EL (cell line): ENCODE measurements at places on chromosomes 1 and 21.
A peak's percentile ranks its signal among the peaks of the same experiment; 100 is the strongest.

DNA sequence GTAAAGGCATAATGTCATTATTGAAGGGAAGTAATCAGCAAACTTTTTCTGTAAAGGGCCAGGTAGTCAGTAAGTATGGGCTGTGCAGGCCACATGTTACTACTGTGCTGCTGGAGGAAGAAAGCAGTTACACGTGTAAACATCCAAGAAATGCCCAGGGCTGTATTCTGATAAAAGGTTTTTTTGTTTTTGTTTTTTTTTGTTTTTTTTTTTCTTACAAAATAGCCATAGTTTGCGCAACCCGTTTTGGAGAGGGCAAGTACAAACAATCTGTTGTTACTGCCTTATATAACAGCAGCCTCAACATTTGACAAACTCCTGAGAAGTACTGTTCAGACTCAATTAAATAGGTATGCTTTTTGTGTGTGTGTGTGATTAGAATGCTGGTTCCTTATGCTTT lies 26.7 kb upstream of the MTMR11 start:
- no peak for DNase-seq

- DNase-seq, result no peak
These were observed 170.3 kb downstream of the GREM2 start for GRCh38 chr1:240441669-240442068.

- DNase-seq, result no peak
These were observed 104.6 kb downstream of the NEGR1 start for GRCh38 chr1:72177711-72178110.

- no peak for DNase-seq
These were observed 27.3 kb downstream of the LY9 start for GRCh38 chr1:160823296-160823695.

DNA sequence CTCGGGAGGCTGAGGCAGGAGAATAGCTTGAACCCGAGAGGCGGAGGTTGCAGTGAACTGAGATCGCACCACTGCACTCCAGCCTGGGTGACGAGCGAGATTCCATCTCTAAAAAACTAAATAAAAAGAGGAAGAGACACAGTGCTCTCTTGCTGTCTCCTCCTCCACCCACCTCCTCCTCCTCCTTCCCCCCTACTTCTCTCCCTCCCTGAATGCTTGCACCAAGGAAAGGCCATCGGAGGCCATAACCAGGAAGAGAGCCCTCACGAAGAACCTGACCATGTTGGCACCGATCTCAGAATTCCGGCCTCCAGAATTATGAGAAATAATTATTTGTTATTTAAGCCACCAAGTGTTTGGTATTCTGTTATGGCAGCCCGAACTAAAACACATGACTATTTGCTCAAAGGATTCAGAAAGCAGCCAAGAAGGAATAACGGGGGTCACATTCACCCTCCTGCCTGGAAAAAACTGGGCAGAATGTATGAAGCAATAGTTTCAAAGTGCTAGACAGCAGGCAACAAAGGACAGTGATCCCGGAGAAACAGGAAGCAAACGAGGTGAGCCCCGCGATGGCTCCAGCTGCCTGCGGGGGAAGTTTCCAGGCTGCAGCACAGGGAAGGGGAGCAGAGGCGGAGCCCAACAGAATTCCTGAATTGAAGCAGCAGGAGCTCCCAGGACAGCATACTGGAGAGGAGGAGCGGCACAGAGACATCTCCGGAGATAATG lies 35.8 kb downstream of the LDLRAD1 start:
- DNase-seq, result peak; percentile 70

- no peak for DNase-seq
These were observed 4.6 kb upstream of the RNF186 start for GRCh38 chr1:19819701-19820100.

GRCh38 chr21:14531757-14532316 lies 14.3 kb downstream of the SAMSN1 start:
- DNase-seq, result no peak

- DNase-seq, result peak; percentile 52
These were observed 79.0 kb upstream of the NFASC start for GRCh38 chr1:204791453-204792353.

- DNase-seq, result peak; percentile 10
These were observed 39.8 kb upstream of the C1orf105 start for GRCh38 chr1:172380441-172381244.

GRCh38 chr1:100868364-100868995 lies 26.2 kb downstream of the EXTL2 start:
- peak; percentile 54 for DNase-seq

GRCh38 chr21:31837618-31838390 lies 35.0 kb upstream of the HUNK start:
- DNase-seq, result no peak

GRCh38 chr1:30756545-30757351 lies 826 bp downstream of the LAPTM5 start:
- DNase-seq, result peak; percentile 92

DNA sequence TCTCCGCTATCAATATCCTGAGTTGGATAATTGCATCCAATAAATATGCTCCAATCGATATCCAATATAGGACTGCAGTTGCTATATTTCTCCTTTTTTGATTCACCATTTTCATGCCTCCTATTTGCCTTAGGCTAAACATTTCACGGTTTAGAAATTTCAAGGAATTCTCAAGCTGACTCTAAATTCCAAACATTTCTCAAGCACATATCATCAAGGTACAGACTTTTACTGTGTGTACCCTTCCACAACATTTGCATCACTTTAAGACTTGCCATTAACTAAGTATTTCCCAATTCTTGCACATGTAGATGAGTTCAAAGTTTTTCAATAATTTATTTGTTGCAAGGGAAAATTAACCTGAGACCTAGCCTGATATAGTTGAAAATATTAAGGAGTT lies 795.2 kb upstream of the TMPRSS15 start:
- no peak for DNase-seq

- no peak for DNase-seq
These were observed 258.3 kb upstream of the KAZN start for GRCh38 chr1:14340002-14340785.

DNA sequence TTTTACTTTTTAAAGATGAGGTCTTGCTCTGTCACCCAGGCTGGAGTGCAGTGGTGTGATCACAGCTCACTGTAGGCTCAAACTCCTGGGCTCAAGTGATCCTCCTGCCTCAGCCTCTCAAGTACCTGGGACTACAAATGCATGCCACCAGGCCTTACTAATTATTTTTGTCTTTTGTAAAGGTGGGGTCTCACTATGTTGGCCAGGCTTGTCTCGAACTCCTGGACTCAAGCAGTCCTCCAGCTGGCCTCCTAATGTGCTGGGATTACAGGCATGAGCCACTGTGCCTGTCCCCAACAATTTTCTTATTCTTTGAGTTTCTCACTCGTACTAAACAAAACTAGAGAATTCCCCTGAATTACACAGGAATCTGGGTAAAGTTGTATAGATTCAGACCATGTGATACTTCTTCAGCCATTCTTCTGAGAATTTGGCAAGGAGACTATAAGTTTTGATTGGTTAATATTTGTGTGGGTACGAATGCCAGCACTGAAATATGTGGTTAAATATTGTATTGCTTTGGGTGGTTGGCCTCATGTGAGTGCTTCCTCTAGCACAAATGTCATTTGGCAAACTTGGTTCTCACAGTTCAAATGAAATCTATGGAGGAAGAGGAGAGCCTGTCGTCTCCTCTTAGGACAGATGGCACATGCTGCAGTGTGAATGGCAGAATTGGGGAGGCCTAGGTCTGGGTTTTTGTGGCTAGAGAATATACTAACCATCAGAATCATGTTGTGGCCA lies 104.9 kb downstream of the RUNX1 start:
- no peak for DNase-seq

DNA sequence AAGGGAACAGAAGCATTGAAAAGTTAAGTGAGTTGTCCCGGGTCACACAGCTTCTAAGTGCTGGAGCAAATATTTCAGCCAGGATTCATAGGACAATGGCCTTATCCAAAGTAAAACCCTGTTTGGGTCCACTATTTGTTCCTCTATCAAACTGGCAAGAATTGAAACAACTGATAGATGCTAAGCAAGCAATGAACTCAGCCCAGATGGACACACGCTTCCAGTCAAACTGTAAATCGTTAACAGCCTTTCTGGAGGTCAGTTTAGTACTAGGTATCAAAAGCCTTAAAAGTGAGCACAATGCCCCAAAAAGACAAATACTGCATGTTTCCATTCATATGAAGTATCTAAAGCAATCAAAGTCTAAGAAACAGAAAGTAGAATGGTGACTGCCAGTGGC lies 779 bp upstream of the SVBP start:
- DNase-seq, result no peak

- DNase-seq, result no peak
These were observed 767 bp downstream of the PDIK1L start for GRCh38 chr1:26112407-26112775.

DNA sequence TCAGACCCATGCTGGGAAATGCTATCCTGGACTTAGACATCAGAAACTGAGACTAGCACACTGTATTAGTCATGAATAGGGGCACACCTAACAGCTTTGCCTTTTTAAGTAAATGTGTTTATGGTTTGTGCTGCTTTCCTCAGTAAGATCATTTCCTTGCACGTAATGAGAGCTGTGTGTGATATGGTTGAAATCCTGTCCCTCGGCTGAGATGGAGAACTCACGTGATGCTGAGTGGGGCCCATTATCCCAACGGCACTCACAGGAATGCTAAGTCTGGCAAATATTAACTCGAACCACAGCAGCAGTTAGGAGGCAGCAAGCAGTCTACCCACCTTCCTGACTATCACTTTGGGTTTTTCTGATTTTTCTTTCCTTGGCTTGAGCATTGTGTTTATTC lies 38.2 kb downstream of the BCL9 start:
- DNase-seq, result peak; percentile 15

GRCh38 chr1:58104960-58105359 lies 441.6 kb downstream of the OMA1 start:
- no peak for DNase-seq

DNA sequence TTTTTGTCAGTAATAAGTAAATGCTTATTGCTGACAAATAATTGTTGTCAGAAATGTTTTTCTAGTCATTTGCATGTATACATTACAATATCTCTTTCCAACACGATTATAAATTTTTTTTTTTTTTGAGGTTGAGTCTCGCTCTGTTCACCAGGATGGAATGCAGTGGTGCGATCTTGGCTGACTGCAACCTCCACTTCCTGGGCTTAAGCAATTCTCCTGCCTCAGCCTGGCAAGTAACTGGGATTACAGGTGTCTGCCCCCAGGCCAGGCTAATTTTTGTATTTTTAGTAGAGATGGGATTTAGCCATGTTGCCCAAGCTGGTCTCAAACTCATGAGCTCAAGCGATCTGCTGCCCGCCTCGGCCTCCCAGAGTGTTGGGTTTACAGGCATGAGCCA lies 72.0 kb upstream of the ATF3 start:
- no peak for DNase-seq

- DNase-seq, result no peak
These were observed 212.7 kb upstream of the NRIP1 start for GRCh38 chr21:15277466-15277865.

DNA sequence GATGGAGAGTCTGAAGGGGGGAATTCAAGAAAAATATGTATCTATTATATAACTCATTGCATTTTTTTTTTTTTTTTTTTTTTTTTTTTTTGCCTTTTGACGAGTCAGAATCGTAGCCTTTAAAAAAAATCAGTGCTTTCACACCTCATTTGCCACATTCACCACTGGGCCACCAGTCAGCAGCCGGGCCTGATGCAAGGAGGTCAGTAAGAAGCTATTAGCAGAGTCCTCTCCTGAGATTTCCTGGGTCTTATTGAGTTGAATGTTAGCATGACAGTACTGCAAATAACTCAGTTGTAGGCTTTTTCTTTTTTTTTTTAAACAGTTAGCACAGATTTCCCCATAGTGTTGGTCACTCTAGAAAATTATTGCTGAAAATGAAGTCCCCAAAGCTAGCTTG lies 139.8 kb downstream of the SPATA17 start:
- DNase-seq, result no peak

- DNase-seq, result no peak
These were observed 47.8 kb downstream of the UROD start for GRCh38 chr1:45059829-45060228.

GRCh38 chr1:22454476-22455056 lies 2.9 kb downstream of the ZBTB40 start:
- no peak for DNase-seq

GRCh38 chr1:168476588-168477385 lies 67.0 kb downstream of the XCL2 start:
- DNase-seq, result no peak

DNA sequence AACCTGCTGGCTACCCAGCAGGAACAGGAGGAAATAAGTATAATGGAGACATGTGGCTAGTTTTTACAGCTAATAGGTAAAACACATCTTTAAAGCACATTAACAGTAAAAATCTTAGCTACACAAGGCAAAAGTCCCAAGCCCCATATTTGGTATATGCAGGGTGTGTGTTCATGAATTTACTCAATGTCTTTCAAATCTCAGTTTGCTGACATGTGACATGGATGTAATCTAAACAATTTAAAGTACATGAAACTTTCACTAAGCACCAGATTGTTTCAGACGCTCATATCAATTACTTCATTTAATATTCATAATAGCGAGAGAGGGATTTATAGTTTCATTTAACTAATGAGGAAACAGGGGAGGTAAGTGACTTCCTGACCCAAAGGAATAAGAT lies 3.9 kb downstream of the TACSTD2 start:
- DNase-seq, result no peak

- DNase-seq, result no peak
These were observed 22.9 kb downstream of the DSTYK start for GRCh38 chr1:205188596-205188995.

GRCh38 chr1:229380536-229381160 lies 37.8 kb upstream of the CCSAP start:
- DNase-seq, result no peak

- DNase-seq, result peak; percentile 49
These were observed 248.3 kb upstream of the CAMK1G start for GRCh38 chr1:209335178-209335577.

GRCh38 chr1:160708801-160709200 lies 2.8 kb downstream of the CD48 start:
- no peak for DNase-seq

GRCh38 chr1:224373008-224373590 lies 16.4 kb downstream of the CNIH4 start:
- no peak for DNase-seq
